Sigmoid colon (tissue), 7 donors: ENCODE measurements at places on chromosomes 16 and 17. TPM values are rescaled to one million over a fixed set of nuclear protein-coding genes. Genes with fewer than 3 reads are reported as not detected.

RAMP2 gene
- polyA plus RNA-seq: 16.7 TPM

- no peak for DNase-seq
These were observed 4.3 kb upstream of the SH2B1 start for GRCh38 chr16:28859326-28859725.

- DNase-seq: no peak
These were observed 15.3 kb upstream of the SEC14L1 start for GRCh38 chr17:77125432-77125901.

- DNase-seq: no peak
These were observed 14.2 kb downstream of the SPHK1 start for GRCh38 chr17:76398523-76399174.

- no peak for DNase-seq
These were observed 251.9 kb downstream of the PARN start for GRCh38 chr16:14378131-14378551.
